ENCODE measurements at places on chromosomes 6 and 20.
A peak's percentile ranks its signal among the peaks of the same experiment; 100 is the strongest.

- no peak for DNase-seq
Measured at GRCh38 chr6:15384901-15385300, 139.0 kb downstream of the JARID2 start.

- DNase-seq: peak; percentile 84
Measured at GRCh38 chr6:36028877-36029324, 1.3 kb downstream of the MAPK14 start.

DNA sequence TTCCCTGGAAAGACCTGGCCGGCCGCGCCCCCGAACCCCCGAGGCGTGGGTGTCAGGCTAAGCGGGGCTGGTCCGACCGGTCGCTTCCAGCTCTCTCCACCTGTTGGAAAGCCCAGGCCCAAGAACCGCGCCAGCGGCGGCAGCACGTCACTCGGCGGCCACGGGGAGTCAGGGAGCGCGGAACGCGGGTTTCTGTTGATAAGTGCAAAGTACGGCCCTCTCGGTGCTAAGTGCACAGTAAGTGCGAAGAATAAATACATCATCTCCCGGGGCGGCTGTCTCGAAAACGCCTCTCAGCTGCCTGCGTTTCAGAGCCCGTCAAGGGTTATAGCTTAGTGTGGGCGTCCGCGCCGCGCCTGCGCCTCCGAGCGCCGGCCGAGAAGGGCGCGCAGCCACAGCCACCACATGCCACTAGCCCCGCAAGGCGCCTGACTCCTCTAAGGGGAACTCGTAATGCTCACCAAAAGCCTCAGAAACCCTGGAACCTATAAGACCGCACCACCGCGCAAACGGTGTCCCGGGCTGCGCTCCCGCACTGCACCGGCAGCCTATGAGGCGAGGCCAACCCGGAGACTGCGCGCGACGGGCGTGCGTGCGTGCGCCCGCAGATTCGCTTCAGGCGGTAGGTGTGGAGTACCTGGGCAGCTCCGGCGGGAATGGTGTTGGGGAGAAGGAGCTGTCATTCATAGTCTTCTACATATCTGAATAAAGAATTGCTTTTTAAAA, 9.2 kb upstream of the TBX18 start:
- DNase-seq: no peak

- peak; percentile 14 for DNase-seq
Measured at GRCh38 chr6:12275107-12275506, 15.1 kb upstream of the EDN1 start.

DNA sequence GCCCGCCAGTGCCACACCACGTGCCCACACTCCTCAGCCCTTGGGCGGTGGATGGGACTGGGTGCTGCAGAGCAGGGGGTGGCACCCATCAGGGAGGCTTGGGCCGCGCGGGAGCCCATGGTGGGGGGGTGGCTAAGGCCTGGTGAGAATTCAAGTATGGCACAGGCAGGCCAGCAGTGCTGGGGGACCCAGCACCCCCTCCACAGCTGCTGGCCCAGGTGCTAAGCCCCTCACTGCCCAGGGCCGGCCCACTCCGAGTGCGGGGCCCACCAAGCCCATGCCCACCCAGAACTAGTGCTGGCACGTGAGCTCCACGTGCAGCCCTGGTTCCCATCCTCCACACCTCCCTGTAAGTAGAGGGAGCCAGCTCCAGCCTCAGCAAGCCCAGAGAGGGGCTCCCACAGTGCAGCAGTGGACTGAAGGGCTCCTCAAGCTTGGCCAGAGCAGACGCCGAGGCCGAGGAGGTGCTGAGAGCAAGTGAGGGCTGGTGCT, 1091.1 kb upstream of the GJE1 start:
- DNase-seq: no peak

DNA sequence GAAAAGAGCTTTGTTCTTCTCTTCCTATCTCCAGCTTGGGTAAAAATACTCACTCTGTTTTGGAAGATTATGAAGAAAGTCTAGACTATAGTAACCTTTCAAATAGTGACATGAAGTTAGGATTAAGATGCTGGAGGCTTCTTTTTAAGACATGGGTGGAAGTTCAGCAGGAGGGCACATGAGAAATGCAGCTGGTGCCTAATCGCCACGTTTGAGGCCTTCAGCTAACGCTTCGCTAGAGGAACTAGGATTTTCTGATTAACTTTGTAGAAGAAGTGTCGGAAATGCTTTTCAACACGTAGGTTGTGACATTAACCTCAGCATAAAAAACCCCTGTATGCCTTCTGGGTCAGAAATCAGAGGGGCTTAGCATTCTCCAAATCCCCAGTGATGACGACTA, 348.1 kb upstream of the MAP3K7 start:
- no peak for DNase-seq

GRCh38 chr6:122389704-122390372, 9.6 kb upstream of the HSF2 start:
- DNase-seq: no peak

GRCh38 chr6:39029156-39030011, 19.2 kb upstream of the GLP1R start:
- DNase-seq: peak; percentile 3

GRCh38 chr20:37534401-37535157, 6.9 kb upstream of the BLCAP start:
- peak; percentile 83 for DNase-seq

DNA sequence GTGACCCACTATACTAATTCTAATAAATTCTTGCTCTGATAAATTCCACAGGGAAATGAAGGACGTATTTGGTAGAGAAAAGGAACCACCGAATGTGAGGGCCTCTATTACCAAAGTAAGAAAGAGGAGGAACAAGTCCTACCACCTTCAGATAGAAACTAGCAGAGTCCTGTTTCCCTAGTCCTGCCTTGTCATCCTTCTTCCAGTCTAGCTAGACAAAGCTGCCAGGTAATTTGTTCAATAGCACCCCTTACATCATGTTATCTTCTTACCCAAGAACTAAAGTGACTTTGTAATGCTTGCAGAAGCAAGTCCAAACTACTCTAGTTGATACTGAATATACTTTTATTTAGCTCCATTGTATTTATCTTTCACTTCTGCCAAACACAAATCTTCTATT, 29.3 kb upstream of the FAM83B start:
- DNase-seq: no peak

GRCh38 chr6:164148788-164149187, 734.3 kb downstream of the QKI start:
- peak; percentile 3 for DNase-seq

GRCh38 chr20:22619272-22619671, 34.9 kb upstream of the FOXA2 start:
- DNase-seq: no peak

- DNase-seq: no peak
Measured at GRCh38 chr6:43146261-43146660, 24.8 kb upstream of the SRF start.

- peak; percentile 19 for DNase-seq
Measured at GRCh38 chr6:30171677-30172471, 8.5 kb downstream of the TRIM15 start.

DNA sequence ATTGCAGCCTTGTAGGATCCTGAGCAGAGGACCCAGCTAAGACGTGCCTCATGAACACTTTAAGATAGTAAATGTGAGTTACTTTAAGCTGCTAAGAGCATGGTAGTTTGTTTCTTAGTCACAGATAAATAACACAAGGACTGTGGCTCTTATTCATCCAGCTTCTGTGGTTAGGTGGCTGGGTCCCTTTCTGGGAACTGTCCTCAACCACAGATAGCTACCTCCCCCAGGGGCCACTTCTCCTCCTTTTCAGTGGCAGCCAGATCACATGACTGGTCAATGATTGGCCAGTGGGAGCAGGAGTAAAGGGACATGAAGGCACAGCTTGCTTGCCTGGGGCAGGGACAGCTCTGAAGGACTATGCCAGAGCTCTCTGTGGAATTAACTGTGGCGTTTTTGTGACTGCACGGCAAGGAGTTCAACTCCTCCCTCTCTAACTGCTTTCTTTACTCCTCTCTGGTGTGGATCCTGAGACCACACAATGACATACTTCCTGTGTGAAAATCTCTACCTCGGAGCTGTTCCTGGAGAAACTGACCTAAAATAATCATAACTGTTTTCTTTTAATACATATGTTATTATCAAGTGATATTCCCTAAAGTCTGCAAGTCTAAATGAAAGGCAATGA, 76.5 kb downstream of the NRN1 start:
- DNase-seq: no peak

GRCh38 chr20:31693987-31694661, 28.5 kb downstream of the BCL2L1 start:
- no peak for DNase-seq

DNA sequence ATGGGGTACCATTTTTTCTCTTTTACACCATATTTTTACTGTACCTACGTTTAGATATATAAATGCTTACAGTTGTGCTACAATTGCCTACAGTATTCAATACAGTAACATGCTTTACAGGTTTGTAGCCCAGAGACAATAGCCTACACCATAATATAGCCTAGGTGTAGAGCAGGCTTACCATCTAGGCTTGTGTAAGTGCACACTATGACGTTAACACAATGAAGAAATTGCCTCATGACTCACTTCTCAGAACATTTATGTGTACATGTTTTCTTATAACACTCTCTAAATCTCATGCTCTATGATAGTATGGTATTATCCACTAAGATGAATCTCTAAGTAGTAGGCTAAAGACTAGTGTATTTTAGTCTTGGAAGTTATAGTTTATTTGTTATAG, 13.5 kb downstream of the GPR63 start:
- DNase-seq: peak; percentile 35

- no peak for DNase-seq
Measured at GRCh38 chr6:84061613-84062398, 28.2 kb downstream of the MRAP2 start.

GRCh38 chr6:25697537-25698340, 45.7 kb downstream of the SCGN start:
- peak; percentile 19 for DNase-seq

DNA sequence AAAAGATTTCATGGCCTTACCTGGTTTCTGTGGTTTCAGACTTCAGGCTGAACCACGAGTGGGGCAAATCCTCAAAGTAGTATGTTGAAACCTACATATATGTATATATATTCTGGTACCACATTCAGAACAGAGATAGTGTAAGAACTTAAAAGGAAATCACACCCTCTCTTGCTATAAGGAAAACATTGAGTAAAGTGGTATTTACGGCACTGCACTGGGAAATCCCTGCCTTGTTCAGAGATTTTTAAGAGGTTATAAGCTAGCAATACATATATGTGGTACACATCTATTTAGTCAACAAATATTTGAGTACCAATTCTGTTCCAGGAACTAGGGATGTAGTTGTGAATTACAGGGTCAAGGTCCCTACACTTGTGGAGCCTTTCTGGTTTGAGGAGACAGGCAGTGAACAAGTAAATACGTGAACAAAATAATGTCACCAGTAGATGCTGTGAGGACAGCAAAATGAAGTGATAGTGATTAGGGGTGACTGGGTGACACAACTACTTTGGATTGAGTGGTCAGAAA, 1.7 kb downstream of the TM9SF4 start:
- no peak for DNase-seq

- DNase-seq: no peak
Measured at GRCh38 chr6:169944415-169944814, 193.0 kb downstream of the ERMARD start.

- no peak for DNase-seq
Measured at GRCh38 chr6:26029857-26030653, 57.2 kb upstream of the HFE start.

DNA sequence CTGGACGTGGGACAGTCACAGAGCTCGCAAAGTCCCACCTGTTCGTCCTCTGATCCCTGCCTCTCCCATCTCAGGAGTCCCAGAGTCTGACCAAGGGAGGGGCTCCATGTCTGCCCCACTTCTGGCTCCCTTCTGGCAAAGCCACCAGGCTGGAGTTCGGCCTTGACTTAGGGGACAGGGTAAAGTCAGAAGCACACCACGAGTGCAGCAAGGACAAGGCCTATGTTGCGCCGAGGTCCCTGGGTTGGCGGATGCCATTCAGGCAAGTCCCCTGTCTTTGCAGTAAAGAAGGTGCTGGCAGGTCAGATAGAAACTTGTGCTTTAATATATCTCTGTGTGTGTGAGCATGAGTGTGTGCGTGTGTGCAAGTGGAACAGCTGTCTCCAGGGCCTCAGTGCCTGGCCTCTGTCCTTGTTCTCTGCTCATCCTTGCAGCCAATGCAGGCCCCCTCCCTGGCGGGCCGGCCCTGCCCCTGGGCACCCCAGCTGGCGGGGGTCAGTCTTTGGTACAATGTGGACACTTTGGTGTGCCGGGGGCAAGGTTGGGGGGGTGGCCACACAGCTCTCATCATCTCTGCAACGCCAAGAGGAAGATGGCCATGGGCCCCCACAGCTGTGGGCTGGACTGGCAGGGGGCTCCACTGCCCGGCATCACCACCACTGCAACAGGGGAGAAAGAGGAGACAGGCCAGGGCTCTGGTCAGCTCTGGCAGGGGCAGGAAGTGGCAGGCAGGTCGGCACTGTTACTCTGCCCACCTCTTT, 60.7 kb downstream of the MDGA1 start:
- DNase-seq: no peak

DNA sequence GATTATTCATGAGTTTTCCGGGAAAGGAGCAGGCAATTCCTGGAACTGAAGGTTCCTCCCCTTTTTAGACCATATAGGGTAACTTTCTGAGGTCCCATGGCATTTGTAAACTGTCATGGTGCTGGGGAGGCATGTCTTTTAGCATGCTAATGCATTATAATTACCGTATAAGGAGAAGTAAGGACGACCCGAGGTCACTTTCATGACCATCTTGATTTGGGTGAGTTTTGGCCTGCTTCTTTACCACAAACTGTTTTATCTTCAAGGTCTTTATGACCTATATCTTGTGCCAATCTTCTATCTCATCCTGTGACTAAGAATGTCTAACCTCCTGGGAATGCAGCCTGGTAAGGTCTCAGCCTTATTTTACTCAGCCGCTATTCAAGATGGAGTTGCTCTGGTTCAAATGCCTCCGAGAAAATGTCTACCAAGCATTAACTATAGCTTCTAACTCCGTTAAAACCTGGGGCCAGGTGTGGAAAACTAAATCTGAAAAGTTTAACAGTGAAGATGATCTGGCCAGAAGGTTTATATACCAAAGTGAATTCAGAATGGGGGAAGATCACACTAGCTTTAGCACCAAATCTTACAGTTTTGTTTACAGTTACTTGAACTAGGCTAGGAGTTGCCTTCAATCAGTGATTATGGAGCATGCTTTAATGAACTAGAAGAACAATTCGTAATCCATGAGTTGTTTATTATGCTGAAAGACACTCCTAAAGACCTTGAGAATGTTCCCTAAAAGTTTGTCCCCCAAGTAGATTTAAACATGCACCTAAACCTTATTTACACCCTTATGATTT, 80.0 kb upstream of the TOP1 start:
- peak; percentile 8 for DNase-seq

DNA sequence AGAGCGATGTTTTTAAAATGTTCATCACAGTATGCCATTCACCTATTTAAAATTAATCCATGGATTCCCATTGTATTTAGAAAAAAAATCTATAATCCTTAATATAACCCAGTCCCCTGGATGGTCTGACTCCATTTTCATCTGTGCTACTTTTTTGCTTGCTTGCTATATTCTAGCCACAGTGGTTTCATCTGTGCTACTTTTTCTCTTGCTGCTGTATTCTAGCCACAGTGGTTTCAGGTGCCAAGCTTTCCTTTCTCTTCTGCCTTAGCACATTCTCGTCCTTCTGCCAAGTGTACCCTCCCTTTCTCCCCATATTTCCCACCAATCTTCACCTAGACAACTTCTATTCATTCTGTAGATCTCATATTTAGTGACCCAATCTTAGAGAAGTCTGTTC, 33.3 kb upstream of the SOX4 start:
- no peak for DNase-seq

- DNase-seq: no peak
Measured at GRCh38 chr6:113642001-113642713, 215.0 kb upstream of the MARCKS start.
